Neural progenitor cell (in vitro differentiated cells): ENCODE measurements at places on chromosomes 3 and 15. TPM values are rescaled to one million over a fixed set of nuclear protein-coding genes. Genes with fewer than 3 reads are reported as not detected.

- DNase-seq = no peak
- H3K4me3 ChIP-seq = no peak overlapping the region
These were observed 119.3 kb upstream of the SLC2A2 start for GRCh38 chr3:171145798-171146197.

DNA sequence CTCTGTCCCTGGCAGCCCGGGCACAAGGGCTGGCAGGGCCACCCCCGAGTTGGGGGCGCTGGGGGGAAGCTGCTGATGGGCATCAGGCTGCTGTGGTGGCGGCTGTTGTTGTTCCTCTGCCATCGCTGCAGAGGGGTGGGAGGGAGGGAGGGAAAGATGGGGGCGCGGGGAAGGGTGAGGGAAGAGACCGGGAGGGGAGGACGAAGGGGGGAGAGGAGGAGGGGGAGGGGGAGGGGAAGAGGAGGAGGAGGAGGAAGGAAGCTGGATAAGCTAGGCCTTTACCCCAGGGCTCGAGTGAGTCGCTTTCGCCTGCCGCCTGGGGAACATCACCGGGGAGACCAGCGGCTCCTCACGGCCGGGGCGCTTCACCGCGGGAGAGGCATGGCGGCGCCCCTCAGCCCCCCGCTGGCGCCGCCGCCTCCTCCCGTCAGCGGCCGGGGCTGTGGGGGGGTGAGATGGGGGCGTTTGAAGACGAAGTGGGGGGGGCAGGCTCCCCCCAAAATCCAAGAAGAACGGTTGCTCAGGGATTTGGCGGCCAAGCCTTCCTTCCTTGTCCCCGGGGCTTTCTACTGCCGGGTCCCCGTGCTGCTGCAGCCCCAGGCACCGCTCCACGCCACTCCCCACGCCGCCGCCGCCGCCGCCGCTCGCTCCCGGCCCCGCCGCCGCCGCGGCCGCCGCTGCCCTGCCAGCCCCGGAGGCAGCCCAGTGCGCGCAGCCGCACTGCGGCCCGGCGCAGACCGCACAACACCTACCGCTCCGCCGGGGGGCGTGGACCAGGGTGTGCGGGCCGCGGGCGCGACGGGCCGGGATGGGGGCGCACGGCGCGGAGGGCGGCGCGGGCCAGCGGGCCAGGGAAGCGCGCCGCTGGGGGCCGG, at the start of gene RFX7:
TSS of gene RFX7 (minus strand) at position 717 of the 875 bp plus-strand sequence. CDS start at position 123, 594 bp downstream.
- H3K27ac ChIP-seq = peak within 1 kb of the TSS; percentile 88
- H3K4me3 ChIP-seq = peak within 1 kb of the TSS; percentile 81
- DNase-seq = peak; percentile 95
- H3K36me3 ChIP-seq = no peaks in the 10 kb centered on the region

DNA sequence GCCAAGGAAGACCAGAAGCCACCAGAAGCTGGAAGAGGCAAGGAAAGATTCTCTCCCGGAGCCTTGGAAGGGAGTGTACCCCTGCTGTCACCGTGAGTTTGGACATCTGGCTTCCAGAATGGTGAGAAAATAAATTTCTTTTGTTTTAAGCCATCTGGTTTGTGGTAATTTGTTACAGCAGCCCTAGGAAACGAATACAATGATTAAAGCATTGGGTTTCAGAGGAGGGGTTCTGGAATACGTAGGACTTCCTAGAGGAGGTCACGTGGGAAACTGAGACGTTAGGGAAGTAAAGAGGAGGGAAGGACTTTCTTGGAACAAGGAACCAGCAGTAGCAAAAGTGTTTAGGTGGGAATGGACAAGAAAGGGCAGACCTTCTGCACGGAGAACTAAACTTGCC, 377.7 kb downstream of the IL20RB start:
- no peak overlapping the region for H3K27ac ChIP-seq
- no peak for DNase-seq
- H3K4me1 ChIP-seq = no peaks in the 10 kb centered on the region

DNA sequence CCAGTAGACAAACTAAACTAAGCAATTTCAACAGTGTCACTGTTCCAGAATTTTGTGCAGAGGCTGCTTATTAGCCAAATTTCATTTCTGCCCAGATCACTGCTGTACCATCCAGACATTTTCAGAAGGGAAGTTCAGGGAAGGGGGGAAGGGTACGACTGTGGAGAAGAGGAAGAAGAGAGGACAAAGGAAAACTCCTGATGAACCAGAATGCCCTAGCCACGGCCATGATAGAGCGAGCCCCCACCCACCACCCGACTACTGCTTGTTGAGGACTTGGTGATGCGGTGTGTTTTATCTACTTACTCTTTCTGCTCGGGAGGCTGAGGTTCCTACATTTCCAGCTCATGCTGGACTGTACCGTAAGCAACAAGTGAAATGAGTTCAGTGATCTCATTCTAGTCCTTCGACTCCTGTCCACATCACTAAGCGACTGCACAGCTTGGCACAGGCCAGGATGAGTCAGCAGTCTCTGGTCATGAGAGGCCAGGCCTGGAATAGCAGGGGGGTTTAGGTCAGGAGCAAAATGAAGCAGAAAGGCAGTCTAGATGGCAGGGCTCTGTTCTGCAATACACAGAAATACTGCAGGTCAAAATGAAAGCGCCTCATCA, 330.8 kb downstream of the TIGIT start:
- DNase-seq = no peak
- no peaks in the 10 kb centered on the region for H3K4me1 ChIP-seq
- H3K36me3 ChIP-seq = no peaks in the 10 kb centered on the region
- no peak overlapping the region for H3K27ac ChIP-seq
- H3K27me3 ChIP-seq = no peaks in the 10 kb centered on the region

- H3K36me3 ChIP-seq = no peaks in the 10 kb centered on the region
- H3K4me3 ChIP-seq = no peak within 1 kb of the TSS
- peak within 1 kb of the TSS; percentile 7 for H3K27ac ChIP-seq
- H3K4me1 ChIP-seq = peaks cover 8% of the 10 kb centered on the region
- DNase-seq = no peak
These were observed at the start of gene GPR87 for GRCh38 chr3:151316267-151316991. TSS of gene GPR87 (minus strand) at chr3:151316820. CDS start at chr3:151300100, 16,720 bp downstream.

DNA sequence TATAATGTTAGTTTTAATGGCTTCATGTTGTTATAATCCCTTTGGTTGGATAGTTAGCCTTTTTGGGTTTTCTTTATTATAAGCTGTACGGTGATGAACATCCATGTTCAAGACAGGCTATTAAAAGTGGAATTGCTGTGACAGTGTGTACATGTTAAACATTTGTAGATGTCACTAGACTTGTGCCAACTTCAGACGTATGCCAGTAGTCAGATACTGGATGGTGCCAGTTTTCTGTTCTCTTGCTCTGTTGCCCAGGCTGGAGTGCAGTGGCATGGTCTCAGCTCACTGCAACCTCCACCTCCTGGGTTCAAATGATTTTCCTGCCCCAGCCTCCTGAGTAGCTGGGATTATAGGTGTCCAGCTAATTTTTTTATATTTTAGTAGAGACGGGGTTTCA, 54.1 kb downstream of the MGA start:
- no peaks in the 10 kb centered on the region for H3K4me1 ChIP-seq
- no peaks in the 10 kb centered on the region for H3K27me3 ChIP-seq
- H3K36me3 ChIP-seq = no peaks in the 10 kb centered on the region
- no peak overlapping the region for H3K27ac ChIP-seq
- DNase-seq = no peak

DNA sequence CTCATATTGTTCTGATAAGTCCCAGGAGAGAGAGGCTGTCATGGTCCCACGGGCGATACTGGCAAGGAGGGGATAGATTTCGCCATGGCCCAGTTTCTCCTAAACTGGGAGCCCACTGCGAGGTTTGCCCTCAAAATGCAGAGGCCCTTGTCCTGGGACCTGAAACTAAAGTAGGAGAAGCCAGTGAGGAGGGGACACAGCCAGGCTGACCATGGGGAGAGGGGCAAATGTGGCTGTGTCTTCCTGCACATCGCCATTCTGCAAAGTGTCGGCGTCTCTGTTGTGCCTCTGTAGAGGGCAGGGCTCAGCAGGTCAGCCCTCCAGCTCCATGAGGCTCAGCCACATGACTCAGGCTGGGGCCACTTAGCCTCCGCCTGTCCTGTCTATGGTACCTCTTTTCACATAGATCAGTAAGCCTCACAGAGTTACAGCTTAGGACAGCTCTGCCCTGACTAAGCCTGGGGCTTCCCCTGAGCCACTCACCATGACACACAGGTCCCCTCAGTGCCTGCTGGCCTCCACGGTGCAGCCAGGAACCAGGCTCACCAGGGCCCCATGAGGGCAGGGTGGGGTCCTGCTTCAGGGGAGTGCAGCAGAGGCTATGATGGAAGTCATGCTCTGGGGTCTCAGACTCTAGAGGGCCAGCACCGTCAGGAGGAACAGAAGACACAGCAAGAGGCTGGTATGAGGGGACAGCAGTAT, 28.6 kb upstream of the PLXNA1 start:
- no peaks in the 10 kb centered on the region for H3K4me1 ChIP-seq
- H3K4me3 ChIP-seq = no peak overlapping the region
- no peak for DNase-seq
- H3K27me3 ChIP-seq = no peaks in the 10 kb centered on the region

DNA sequence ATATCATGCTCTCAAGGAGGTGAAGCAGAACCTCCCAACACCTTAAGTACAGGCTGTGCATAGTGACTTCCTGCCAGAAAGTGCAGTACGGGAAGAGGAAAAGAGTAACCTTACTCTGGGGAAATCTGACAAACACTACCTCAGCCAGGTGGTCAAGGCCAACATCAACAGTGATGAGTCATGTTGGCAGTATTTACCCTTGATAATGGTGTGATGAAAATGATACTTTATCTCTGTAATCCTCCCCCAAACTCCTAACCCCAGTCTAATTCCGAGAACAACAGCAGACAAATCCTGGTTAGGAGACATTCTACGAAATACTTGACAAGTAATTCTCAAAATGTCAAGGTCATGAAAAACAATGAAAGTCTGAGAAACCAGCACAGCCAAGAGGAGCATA, 26.5 kb downstream of the ANKDD1A start:
- no peak for DNase-seq
- no peaks in the 10 kb centered on the region for H3K36me3 ChIP-seq
- no peak overlapping the region for H3K27ac ChIP-seq
- H3K4me3 ChIP-seq = no peak overlapping the region
- no peaks in the 10 kb centered on the region for H3K27me3 ChIP-seq

- DNase-seq = no peak
- H3K4me3 ChIP-seq = no peak overlapping the region
- H3K36me3 ChIP-seq = no peaks in the 10 kb centered on the region
- H3K4me1 ChIP-seq = no peaks in the 10 kb centered on the region
These were observed 25.6 kb upstream of the MUC13 start for GRCh38 chr3:124960105-124960504.

DNA sequence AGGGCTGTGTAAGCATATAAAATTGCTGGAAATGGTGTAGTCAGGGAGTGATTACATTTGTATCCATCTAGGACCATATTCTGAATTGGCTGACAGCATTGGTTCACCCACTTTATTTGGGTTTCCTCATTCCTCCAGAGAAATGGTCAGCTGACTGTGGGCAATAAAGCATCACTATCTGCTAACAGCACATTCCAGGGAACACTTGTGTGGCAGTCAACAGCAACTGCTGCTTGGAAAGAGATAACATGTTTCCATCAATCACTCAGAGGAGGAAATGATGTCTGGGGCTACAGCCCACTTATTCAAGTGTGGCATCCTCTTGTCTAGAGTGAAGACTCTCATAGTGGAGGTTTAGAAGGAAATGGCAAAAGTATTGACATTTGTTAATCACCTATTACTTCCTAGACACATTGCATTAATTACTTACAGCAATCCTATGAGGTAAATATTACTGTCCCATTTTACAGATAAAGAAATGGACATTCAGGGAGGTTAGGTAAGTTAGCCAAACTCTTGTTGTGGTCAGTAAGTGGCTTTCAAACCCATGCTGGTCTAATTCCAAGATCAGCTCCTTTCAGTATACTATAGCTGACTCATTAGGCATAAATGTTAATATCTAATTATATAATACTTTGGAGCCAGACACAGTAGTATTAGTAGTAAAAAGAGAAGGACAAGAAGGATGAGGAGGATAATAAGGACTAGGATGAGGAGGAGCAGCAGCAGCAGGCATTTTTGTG, 247.8 kb downstream of the ALCAM start:
- H3K27ac ChIP-seq = no peak overlapping the region
- H3K27me3 ChIP-seq = no peaks in the 10 kb centered on the region
- H3K36me3 ChIP-seq = no peaks in the 10 kb centered on the region
- no peak for DNase-seq
- H3K4me3 ChIP-seq = no peak overlapping the region

DNA sequence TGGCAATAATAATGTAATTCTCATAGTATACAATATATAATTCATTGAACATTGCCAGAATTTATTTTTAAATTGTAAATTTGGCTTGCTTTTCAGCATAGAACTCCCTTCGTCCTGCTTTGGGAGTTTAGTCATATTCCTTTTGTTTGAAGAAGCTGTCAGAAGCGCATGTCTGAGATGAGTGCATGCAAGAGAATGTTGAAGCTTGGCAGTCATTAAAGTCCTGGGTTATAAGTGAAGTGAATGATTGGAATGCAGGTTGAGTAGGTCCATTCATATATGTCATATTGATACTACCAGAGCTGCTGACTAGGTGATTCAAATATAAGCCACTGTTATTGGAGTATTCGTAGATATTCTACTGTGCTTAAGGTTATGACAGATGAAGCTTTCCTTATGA, 243.6 kb upstream of the MDFIC2 start:
- no peaks in the 10 kb centered on the region for H3K4me1 ChIP-seq
- H3K4me3 ChIP-seq = no peak overlapping the region
- DNase-seq = no peak
- H3K27me3 ChIP-seq = no peaks in the 10 kb centered on the region

DNA sequence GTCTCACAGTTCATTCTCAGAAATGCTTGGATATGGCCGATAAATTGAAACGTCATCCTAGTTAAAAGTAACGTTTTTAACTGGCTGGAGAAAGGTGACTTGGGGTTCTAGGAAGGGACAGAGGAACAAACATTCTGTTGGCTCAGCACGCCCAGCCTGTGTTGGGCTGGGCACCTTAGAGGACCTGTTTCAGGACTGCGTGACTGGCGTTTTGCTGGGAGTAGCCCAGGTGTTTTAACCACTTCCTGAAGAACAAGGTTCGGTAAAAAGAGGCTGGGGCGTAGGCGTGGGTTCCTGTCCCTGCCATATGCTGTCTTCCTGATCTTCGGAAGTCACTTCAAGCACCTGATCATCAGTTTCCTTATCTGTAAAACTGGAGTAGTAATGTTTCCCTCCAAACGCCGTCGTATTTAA, 1.1 kb upstream of the TLNRD1 start:
- H3K4me1 ChIP-seq = peaks cover 10% of the 10 kb centered on the region
- peaks cover 4% of the 10 kb centered on the region for H3K36me3 ChIP-seq
- H3K27ac ChIP-seq = no peak overlapping the region
- peaks cover 30% of the 10 kb centered on the region for H3K27me3 ChIP-seq
- H3K4me3 ChIP-seq = peak overlapping the region; percentile 100
- DNase-seq = no peak

Gene C3orf80
- total RNA-seq = not detected in 2 replicates

Gene SEC22C
- total RNA-seq = 48.5 and 48.6 TPM in 2 replicates

Gene STAB1
- total RNA-seq = 0.06 TPM in 1 of 2 replicates, not detected in the other

Gene AP2M1
- total RNA-seq = 309 and 335 TPM in 2 replicates

Gene IMPG2
- total RNA-seq = 0.03 and 0.15 TPM in 2 replicates

Gene SEMA3G
- total RNA-seq = 0.79 and 3.4 TPM in 2 replicates
